CD4-positive, alpha-beta T cell treated with Interferon alpha-2 for 1 hour (primary cell): ENCODE measurements at places on chromosomes 2 and 18.

- no peak for DNase-seq
Measured at GRCh38 chr2:726169-726568, 49.0 kb upstream of the TMEM18 start.

DNA sequence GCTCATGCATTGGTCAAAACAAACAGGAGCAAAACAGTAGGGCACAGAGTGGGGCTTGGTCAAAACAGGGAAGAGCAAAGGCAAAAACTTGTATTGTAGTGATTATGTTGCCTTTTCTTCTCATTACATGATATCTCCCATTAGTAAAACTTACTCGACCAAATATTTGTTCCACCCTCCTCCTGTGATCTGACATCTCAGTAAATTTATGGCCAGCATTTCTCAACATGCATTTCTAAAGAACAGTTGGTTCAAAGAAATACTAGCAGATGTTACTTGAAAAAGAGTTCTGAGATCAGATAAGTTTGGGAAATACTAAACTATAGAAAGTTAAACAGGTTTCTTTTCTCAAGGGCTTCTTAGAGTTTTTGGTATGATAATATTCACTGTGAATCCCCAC lies 423.1 kb downstream of the FIGN start:
- DNase-seq = no peak

DNA sequence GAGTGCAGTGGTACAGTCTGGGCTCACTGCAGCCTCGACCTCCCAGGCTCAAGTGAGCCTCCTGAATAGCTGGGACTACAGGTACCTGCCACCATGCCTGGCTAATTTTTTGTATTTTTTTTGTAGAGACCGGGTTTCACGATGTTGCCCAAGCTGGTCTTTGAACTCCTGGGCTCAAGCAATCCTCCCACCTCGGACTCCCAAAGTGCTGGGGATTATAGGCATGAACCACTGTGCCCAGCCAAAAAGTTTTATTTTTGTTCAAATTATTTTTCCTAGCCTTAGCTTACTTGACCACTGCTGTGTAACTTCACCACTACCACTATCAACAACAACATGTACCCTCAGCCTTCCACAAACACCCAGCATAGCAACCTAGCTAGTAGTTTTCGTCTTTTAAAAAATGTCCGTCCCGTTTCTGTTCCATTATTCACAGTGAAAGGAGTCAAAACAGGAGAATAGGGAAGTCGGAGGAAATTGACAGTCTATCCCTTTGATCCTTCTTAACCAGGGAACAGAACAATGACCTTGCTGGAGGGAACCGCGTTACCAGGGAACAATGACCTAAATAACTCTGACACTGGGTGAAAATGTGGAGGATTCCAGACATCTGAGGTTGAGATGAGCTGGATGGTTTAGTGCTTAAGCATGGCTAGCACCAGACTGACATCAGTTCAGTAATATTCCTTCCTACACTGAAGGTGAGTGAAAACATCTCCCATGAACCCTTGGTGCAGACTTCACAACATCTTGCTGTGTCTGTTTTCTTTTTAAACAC lies 69.2 kb upstream of the ARL4C start:
- DNase-seq = no peak

DNA sequence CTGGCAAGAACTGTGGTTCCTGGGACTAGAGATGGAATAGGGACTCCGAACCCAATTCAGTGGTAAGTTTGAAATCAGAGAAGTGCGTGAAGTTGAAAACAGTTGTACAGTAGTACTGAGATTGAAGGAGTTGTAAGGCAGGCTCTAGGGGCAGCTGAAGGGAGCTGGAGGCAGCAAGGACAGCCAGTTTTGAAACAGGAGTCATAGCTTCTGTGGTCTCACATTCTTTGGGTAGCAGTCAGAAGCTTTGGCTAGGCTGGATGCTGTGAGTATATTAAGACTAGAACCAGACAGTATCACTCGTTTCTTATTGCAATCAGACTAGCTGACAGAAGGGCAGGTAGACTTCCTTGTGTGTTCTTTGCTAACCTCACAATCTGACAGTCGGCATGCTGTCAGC lies 64.5 kb upstream of the ADAM23 start:
- DNase-seq = no peak

GRCh38 chr2:23241121-23241520 lies 143.9 kb upstream of the KLHL29 start:
- no peak for DNase-seq

GRCh38 chr2:217617616-217618022 lies 385.2 kb downstream of the TNS1 start:
- no peak for DNase-seq

GRCh38 chr2:171084128-171084527 lies 76.6 kb downstream of the TLK1 start:
- peak; percentile 27 for DNase-seq

- no peak for DNase-seq
Measured at GRCh38 chr2:74390606-74391005, 10.5 kb upstream of the DCTN1 start.

- DNase-seq = peak; percentile 14
Measured at GRCh38 chr2:111898703-111899514, 502 bp downstream of the MERTK start.

- DNase-seq = no peak
Measured at GRCh38 chr2:135984199-135985017, 1.0 kb downstream of the DARS1 start.

DNA sequence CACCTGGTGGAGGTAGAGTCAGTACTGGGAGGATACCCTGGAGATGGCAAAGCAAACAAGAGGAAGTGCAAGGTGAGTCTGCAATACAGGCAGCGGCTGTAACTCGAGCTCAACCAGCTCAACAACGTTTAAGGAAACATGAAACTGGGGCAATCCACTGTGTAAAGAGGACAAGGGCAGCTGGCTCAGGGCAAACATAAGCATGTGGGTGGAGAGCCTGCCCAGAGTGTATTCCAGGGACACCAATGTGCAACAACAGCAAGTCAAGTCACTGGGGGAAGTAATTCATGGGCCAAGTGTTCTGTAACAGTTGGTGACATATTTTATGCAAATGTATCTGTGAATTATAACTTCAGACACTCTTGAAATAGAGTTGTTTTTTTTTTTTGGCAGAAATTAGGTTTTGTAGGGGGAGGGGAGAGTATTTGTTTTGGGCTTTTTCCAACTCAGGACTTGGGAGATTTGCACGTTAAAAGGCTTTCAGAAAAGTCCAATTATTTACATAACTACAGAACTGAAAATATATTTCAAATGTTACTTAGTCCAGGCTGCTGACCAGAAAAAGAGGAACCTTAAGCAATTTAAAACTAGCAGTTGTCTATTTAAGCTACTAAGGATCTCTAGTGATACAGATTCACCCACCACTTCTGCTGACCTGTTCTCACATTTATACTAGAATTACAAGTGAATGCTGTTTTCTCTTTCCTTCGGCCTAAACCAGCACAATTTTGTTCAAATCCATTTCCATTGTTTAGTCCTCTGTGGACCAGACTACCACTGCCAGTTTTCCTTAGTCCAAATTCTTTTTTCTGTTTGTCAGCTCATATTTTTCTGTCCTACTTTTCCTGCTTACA lies 18.6 kb downstream of the NRXN1 start:
- no peak for DNase-seq

GRCh38 chr2:10599921-10600320 lies 89.9 kb downstream of the NOL10 start:
- no peak for DNase-seq

DNA sequence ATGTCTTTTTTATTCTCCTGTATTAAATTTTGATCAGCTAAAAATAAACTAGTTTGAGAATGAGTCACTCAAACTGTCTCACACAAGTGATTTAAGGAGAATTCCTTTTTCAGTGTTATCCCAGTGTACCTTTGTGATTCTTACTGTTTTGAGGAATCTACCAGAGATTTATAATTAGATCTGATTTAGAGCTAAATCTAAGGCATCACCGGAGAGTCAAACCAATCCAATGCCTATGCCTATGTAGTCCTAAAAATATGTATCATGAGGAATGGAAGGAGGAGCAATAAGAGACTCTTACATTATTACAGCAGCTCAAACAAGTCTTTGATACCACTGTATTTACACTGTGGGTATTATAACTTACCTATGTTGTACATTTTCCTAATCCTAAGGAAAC lies 63.4 kb upstream of the CYP20A1 start:
- DNase-seq = no peak

DNA sequence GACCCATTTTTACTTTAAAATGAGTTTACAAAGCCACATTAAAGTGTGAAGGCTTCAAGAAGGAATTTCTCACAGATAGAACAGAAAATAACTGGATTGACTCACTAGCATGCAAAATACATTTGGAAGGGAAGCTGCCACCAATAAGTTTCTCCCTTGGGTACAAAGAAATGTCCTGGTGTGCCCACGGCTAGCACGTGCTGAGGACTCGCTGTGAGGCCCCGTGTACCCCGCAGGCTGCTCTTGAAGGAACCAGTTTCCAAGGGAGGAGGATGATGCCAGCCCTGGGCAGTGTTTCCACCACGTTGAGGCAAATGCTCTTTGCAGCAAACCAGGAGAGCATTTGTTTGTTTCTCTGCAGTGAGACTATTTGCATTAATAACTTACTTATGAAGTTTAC lies 207.3 kb downstream of the SH3RF3 start:
- no peak for DNase-seq

- no peak for DNase-seq
Measured at GRCh38 chr2:226048611-226049010, 649.1 kb downstream of the NYAP2 start.

DNA sequence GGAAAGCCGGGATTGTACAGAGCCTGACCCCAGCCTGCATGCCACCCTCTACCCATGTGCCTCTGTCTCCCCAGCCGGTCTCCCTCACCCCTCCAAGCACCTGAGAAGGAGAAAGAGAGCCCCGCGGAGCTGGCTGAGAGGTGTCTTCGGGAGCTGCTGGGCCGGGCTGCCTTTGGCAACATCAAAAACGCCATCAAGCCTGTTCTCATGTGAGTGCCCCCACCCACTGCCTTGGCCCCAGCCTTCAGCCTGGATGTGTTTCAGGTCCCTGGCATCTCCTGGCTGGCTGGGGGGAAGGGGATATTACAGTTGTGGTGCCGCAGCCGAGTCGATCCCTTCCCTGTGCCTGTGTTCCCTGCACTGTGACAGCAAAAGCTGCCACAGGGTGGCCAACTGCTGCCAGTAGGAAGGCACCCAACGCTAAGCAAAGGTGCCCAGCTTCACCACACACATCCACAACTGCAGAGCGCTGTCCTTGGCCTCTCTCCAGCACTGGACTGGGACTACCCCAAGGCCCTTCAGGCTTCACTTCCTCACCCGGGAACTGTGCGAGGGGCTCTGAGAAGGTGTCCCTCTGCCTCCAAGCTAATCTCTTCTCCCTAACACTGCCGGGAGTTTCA lies 38.4 kb downstream of the POMC start:
- DNase-seq = no peak

- peak; percentile 34 for DNase-seq
Measured at GRCh38 chr2:94956797-94957391, 68.6 kb upstream of the MAL start.

- no peak for DNase-seq
Measured at GRCh38 chr2:159137511-159138241, 148.8 kb downstream of the WDSUB1 start.

DNA sequence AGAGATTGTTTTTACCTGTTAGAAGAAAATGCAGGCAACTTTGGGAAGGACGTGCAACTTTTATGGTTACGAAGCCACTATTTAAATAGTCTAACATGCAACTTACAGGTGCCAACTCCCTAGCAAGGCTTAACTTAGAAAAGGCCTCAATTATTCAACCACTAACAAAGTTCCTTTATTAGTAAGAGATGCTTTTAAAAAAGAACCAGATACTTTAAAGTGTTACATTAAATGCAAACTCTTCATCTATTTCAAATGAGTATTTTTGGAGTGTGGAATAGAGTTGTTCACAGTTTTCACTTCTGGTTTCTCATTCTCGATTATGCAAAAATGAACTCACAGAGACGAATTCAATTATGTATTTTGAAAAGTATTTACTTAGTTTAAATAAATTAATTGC lies 51.7 kb downstream of the PELI1 start:
- DNase-seq = no peak

DNA sequence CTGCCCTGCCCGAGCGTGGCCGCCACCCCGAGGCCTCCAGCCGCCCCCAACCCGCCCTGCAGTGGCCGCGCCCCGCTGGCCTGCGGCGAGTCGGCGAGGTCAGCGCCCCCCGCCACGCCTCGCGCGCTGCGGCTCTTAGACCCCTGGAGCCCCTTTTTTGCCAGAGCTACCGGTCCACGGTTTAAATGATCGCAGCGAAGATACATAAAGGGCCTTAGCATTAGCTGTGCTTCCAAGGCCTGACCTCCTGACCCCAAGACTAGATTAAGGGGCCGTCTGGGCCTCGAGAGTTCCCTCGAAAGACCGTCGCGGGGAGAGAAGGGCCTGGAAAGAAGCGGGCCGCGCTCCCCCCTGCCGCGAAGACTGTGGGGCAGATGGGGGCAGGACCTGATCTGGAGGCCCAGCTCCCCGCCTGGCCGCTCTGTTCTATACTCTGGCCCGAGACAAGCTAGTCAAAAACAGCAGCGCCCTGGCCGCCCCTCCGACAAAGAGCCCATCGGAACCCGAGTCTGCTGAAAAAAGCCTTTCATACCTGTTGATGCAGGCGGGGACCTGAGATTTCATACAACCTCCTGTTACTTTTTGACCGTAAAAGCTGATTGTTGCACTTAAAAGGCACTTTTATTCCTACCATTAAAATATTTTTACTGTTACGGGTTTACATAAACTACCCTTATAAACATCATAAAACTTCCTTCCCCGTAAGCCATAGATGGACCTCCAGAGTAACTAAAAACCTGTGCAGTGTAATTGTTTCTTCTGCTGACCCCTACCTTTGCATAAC lies 68.7 kb upstream of the PSMD14 start:
- DNase-seq = no peak
